ENCODE measurements at places on chromosomes 5 and 9.

DNA sequence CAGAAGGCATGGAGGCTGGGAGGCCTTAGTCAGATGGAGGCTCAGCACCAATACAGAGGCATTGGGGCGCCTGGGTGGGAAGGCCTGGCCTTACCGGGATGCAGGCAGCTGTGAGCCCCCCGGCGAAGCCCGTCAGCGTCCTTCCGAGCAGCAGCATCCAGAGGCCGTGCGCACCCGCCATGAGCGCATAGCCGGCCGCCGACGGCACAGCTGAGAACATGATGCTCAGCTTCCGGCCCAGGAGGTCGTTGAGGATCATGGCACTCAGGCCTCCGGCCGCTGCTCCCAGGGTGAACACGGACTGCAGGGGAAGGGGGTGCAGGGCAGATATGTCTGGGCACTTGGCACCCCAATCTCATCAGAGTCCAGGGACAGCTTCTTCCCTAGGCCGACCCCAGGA lies 2.0 kb downstream of the SLC2A6 start:
- no peak for DNase-seq

GRCh38 chr5:131260895-131261294 lies 3.0 kb upstream of the CDC42SE2 start:
- no peak for DNase-seq

- no peak for DNase-seq
Observed at GRCh38 chr5:112004867-112005622, 248.1 kb upstream of the NREP start.

DNA sequence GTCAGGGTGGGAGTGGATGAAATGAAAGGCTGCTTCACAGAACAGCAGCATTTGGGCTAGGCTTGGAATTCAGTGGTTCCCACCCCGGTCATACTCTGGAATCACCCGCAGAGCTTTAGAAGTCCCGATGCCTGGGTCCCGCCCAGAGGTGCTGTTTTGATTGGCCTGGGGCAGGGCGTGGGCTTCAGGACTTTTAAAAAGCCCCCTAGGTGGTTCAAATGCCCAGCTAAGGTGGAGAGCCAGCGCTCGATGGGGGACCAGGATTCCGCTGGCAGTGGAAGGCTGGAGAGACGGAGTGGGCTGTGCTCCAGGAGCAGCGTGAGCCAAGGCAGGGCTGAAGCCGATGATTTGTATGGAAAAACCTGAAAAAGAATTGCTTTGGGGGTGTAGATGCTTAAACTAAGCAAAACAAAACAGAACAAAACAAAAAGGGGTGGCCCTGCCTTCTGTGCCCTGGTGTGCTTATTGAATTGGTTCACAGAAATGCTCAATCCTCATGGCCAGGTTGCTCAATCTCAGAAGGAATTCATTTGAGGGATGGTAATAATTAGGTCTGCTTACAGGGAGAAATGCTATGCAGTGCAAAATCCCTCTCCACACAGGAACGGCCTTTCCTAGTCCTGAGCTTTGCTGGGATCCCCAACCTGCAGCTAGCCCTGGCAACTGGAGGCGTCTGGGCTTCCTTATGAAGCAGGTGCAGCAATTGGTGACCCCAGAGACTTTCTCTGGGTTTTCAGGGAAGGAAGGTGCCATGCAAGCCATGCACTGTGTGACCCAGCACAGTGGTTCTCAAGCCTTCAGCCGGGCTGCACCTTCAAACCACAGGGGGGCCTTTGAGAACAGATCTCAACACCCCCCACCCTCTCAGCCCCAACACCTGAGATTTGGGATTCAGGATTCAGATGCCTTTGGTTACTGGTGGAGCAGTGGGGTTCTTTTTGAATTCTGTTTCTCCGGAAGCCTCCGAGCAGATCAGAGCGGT lies 174.0 kb upstream of the ZNF618 start:
- no peak for DNase-seq

DNA sequence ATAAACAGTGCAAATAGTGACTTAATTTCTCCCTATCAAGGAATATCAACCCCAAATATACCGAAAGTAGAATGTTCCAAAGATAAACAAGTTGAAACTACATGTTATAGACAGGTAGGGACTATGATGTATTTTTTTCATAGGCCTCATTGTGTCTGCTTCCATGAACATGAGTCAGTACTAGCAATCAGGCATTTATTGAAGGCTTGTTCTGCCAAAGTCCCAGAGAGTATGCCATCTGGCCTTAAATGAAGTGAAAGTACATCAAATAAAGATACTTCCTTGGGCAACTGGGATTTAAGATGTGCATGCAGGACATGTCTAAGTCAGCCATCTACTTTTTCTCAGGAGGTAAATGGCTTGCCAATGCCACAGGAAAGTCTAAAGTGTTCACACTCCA lies 6.5 kb downstream of the GHR start:
- no peak for DNase-seq

Data from SJCRH30 (cell line).